Sigmoid colon (tissue), 7 donors: ENCODE measurements at places on chromosomes 4 and X. TPM values are rescaled to one million over a fixed set of nuclear protein-coding genes. Genes with fewer than 3 reads are reported as not detected.

Gene IL1RAPL1
- total RNA-seq = 0.81 TPM

Gene POU3F4
- total RNA-seq = 0.71 TPM

Gene CSN1S1
- not detected for total RNA-seq

Gene ANOS1
- total RNA-seq = 1.8 TPM

Gene ITM2A
- 21.6 TPM for total RNA-seq

Gene HPSE
- total RNA-seq = 0.66 TPM

Gene GAB3
- total RNA-seq = 5.0 TPM

Gene HTR2C
- not detected for total RNA-seq

Gene HSFX4
- total RNA-seq = not detected

- DNase-seq = no peak
Observed at GRCh38 chrX:72254816-72255215, 16.0 kb upstream of the ERCC6L start.

DNA sequence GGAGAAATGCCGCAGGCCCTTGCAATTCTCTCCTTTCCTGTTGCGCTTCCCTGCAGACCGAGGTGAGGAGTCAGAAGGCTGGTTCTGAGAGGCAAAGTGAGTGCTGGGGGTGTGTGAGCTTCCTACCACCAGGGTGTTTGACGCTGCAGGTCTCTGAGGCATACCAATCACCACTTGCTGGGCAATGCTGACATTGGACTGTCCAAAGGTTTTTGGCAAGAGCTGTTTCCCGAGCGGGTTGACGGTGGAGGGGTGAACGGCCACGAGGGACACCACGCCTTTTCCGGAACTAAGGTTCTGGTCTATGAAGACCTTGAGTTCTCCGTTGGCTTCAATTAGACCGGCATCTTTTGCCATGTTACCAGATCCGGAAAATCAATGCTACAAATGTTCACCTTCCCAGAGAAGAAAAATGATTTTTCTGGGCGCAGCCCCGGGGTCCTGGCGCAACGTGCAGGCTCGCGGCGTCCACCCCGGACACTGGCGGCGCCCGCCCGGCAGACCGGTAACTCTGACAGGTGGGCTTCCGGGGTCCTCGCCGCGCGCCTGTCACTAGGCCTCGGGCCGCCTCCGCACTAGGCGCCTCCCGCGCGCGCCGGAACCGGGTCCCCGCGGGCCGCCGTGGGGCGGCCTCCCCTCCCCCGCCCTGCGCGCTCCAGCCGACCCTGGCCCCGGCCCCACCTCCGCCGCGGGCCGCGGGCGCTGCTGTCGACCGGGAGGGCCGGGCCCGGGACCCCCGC, 44.9 kb upstream of the FAM47C start:
- DNase-seq = no peak

- DNase-seq = no peak
Observed at GRCh38 chrX:19091596-19091995, 30.7 kb downstream of the ADGRG2 start.

DNA sequence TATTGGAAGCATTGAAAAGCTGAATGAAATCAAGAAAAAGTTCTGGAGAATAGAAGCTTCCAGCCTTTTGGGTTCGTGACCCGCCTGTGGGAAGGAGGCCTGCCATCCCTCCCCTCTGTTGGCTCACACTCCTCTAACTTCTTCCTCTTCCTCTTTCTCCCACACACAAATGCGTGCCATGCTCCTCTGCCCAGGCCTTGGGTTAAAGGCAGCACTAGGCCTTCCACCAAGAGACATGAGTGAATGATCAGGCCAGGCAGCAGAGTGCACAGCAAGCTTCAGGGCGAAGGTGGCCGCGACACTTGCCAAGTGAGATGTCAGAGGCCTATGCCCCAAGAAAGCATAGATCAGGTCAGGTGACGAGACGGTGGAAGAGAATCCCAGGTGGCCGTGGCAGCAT, 38.4 kb downstream of the FAM193A start:
- no peak for DNase-seq

DNA sequence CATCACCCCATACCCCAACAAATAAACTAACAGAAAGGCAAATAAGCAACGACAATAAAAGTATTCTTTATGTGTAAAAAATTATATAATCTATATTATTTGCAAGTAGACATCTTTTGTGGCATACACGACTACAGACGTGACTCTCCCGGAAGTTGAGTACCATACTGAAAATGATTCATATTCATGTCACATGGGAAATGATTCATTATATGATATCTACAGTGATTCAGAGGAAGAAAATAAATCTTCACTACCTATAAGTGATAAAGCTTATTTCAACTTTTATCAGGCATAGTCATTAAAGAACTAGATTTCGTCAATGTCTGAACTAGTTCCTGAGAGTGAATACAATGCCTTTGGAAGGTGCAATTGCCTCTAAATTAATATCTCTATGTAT, 4.6 kb upstream of the ANTXR2 start:
- DNase-seq = no peak

DNA sequence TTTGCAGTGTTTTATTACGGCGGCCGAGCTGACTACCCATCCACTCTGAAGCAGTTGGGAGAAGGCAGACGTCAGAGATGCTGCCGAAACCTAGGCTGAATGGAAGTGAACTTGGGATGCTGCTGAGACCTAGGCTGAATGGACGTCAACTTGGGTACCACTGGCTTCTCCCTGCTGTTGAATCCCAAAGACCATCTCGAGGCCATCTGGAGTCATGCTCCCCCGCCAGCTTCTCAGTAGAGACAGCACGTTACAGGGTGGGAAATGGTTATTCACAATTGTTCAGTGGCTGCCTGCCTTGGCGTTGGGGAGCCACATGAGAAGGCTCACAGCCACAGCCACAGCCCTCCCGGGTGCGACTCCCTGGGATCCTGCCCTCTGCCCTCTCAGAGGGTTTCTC, 40.9 kb downstream of the P2RY8 start:
- DNase-seq = no peak
